Glomerular endothelial cell (primary cell): ENCODE measurements at places on chromosomes 6 and 20.

GRCh38 chr6:117728626-117729025, 53.4 kb downstream of the NUS1 start:
- DNase-seq = no peak

- DNase-seq = no peak
Observed at GRCh38 chr6:42236682-42237473, 19.2 kb upstream of the MRPS10 start.

- no peak for DNase-seq
Observed at GRCh38 chr6:112178846-112179245, 75.5 kb downstream of the LAMA4 start.

DNA sequence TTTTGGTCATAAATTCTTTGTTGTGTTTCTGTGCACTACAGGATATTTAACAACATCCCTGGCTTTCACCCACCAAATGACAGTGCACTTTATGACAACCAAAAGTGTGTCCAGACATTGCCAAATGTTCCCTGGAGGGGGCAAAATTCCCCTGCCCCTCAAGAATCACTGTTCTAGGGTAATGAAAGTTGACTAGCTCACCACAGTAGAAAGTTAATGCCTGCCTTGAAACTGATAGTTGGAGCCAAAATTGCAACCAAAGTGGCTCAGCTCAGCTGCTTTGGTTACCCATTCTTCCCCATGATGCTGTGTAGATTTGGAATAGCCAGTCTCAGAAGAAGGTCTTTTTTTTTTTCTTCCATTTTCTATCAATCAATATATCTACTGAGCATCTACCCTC, 150.6 kb downstream of the RALGAPA2 start:
- DNase-seq = no peak

DNA sequence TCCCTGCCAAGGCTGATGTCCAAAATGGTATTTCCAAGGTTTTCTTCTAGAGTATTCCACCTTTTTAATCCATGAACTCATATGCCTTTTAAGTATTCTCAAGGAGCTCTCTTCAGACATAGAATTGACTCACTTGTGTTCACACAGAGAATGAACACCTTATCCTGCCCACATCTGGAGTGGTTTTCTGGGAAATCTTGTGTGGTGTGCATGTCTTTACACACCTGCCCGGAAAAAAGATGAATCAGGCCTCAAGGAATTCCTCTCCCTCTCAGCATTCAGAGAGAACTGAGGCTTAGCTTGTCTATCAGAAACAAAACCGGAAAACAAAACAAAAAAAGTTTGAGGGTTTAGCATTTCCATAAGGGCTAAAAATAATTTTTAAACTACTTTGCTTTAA, 148.8 kb downstream of the TFAP2A start:
- DNase-seq = no peak

DNA sequence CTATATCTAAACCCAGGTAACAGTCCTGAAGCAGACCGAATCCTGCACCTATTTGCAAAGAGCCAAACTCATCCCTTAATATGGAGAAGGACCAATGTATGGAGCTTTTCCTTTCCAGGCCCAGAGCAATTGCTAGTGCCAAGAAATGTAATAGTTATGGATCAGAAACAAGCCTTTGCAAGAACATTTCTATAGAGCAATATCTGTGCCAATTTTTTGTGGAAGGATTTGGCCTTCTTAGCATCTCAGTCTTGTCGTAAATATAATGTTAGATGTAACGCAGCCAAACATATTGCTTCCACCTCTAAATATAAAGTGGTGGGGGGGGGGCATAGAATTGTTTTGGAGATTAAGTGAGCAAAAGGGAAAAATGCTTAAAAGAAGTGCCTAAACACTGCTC, 2.7 kb downstream of the KIAA0408 start:
- no peak for DNase-seq

GRCh38 chr20:62308102-62308822, 5.5 kb downstream of the ADRM1 start:
- DNase-seq = no peak

DNA sequence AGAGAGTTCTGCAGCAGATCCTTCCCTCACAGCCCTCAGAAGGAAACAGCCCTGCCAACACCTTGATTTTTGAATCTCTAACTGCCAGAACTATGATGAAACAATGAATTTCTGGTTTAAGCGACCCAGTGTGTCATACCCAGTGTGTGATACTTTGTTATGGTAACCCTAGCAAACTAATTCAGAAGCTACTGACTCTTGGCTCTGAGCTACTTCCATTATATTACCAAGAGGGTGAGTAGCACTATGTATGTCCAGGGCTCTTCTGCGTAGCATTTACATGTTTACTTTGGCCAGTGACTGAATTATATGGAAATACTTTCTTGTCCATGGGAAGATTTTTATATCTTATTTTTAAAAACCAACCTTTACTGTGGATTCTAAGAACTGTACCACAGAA, 16.7 kb downstream of the ANKRD66 start:
- DNase-seq = no peak

- no peak for DNase-seq
Observed at GRCh38 chr6:168270274-168271172, 49.1 kb downstream of the DACT2 start.

GRCh38 chr6:132082421-132082820, 131.2 kb upstream of the CCN2 start:
- DNase-seq = no peak

GRCh38 chr20:33793011-33793931, 17.9 kb upstream of the CHMP4B start:
- no peak for DNase-seq

GRCh38 chr6:27078734-27079357, 168.7 kb upstream of the PRSS16 start:
- DNase-seq = no peak

DNA sequence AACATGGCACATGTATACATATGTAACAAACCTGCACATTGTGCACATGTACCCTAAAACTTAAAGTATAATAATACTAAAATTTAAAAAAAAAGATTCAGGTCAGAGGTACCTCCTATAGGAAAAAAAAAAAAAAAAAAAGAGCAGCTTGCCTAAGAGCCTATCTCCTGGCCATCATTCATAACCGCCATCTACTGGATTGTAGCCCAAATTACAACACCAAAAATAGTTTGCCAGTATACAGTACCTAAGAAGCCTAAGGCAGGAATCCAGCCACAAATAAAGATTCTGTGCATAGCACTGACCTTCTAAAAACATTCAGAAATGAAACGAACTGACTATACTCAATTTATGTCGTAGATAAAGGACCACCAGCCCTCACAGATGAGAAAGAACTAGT, 438.4 kb upstream of the ADGRB3 start:
- DNase-seq = no peak

DNA sequence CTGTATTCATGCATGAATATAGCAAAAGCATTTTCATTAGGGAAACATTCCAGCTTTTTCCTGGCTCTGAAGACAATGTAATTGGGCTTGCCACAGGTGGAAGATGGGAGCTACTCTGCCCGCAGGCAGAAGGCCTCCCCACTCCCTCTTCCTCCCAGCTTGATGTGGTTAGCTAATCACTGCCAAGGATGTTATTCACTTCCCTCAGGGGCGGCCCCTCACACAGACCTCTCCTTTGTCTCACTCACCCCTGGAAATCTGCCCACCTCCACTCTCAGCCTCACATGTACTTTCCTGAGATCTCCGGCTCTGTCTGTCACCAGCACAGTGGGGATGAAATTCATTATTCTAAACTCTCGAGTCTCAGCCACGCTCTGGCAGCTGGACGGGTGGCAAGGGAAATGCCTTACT, 100.7 kb downstream of the ANKRD60 start:
- DNase-seq = no peak

DNA sequence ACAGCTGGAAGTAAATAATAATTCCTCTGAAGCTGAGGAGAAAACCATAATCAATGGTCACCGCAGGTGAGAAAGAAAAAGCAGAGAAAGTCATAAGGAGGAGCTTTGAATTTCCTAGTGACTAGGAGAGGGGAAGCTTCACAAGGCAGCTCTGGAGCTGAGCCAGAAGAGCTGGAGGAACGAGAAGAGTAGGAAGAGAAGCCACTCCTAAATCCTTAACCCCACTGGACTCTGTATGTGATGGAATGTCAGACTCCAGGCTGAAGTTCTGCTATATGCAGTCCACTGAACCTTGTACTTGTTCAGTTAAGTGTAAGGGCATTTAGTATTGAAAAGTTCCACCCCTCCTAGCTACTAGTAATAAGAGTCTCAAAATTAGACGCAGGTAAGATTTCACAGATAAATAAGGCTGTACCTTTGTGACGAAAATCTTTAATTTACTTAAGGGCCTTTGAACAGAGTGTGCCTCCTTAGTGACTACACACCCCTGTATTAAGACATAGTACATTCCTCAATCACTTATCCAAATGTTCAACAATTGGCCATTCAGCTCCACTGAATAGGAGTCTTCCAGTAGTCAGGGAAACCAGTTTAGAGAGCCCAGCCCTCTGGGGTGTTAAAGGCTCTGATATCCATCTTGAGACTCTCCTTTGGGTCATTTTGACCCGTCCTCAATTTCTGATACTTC, 71.4 kb upstream of the UFL1 start:
- no peak for DNase-seq

GRCh38 chr20:47237715-47238114, 118.8 kb downstream of the ZMYND8 start:
- DNase-seq = no peak

GRCh38 chr20:50027611-50028105, 44.9 kb downstream of the SNAI1 start:
- DNase-seq = peak; percentile 60

GRCh38 chr6:15244620-15245360, 1.1 kb upstream of the JARID2 start:
- no peak for DNase-seq

GRCh38 chr20:54914995-54915394, 439.6 kb downstream of the DOK5 start:
- DNase-seq = no peak

- no peak for DNase-seq
Observed at GRCh38 chr20:64068386-64069208, 5.6 kb downstream of the TCEA2 start.

- no peak for DNase-seq
Observed at GRCh38 chr20:52425701-52426100, 234.1 kb upstream of the ZFP64 start.

- DNase-seq = no peak
Observed at GRCh38 chr6:44078827-44079671, 48.2 kb downstream of the MRPL14 start.

DNA sequence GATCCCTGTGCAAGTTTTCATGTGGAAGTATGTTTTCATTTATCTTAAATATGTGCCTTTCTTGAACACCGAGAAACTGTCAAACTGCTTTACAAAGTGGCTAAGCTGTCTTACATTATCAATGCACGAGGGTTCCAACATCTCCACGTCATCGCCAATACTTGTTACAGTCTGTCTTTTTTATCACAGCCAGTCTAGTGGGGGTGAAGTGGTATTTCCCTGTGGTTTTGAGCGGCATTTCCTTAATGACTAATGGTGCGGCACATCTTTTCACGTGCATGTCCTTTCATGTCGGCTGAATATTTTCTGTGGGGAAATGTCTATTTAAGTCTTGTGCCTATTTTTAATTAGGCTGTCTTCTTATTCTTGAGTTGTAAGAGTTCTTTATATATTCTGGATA, 280.4 kb downstream of the FOXC1 start:
- no peak for DNase-seq
